ENCODE measurements at places on chromosomes 1 and 21.

- DNase-seq = no peak
Measured at GRCh38 chr1:54986533-54986932, 6.1 kb downstream of the TMEM61 start.

GRCh38 chr1:226041419-226041818, 21.1 kb upstream of the H3-3A start:
- no peak for DNase-seq

DNA sequence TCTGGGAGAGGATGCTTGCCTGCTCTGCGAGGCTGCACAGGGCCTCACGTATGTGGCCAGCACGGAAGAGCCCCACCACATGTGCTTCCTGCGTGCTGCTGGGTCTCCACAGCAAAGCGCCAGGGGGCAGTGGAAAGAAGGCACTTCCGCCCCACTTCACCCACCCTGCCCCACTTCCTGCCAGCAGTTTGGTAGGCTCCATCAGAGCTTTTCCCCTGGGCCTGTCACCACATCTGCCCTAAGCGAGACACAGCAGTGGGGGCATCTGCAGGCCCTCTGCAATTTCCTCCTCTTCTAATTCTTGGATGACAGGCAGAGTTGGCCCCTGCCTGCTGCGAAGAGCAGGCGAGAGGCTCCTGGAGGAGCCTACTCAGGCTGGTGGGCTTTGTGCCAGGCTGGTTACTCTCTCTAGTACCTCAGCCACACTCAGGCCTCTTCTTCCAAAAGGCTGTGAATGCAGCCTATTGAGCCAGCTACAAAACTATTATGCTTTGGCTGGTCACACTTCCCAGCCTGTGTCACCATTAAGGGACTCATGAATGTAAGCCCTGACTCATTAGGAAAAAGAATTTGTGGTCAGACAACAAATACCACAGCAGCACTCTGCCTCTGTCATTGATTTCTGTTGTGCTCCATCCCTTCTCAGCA, 25.0 kb downstream of the CD244 start:
- no peak for DNase-seq

DNA sequence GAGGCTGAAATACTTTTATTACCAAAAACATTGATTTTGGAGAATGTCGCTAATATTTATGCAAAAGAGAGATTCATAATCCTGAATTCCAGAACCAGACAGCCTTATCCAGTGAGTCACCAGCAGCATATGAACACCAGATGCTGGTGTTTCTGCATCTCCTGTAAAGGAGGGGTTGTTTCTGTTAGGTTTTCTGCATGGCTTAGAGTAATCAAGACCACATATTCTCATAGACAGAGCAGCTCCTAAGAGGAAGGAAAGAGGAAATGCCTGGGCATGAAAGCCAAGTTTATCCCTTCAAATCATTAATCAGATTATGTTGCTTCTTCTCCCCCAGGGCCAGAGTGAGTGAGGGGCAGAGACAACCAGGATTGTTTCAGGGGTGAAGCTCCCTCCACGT, 86.2 kb downstream of the NGF start:
- DNase-seq = peak; percentile 48

- DNase-seq = no peak
Measured at GRCh38 chr1:17825273-17826164, 70.4 kb downstream of the ACTL8 start.

DNA sequence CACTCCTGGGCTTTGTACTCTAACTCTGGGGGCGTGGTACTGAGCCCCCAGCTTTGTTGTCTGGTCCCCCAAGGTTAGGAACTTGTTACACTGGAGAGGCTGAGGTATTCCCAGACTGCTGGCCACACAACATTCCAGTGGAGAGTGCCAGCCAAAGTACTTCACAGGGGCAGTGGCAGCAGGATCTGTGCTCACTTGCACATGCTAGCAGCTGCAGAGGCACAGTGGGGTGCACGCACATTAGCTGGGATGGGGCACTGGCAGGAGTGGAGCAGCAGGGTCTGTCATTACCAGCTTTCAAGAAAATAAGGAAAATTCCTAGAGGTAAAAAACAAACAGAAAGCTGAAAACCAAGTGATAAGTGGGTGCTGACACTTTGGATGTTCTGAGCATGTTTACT, 31.0 kb downstream of the ZNF691 start:
- no peak for DNase-seq

All from D341Med (cell line).